ENCODE measurements at places on chromosomes 4 and X.

GRCh38 chr4:120680647-120681228, 241.8 kb downstream of the PRDM5 start:
- DNase-seq = no peak

- DNase-seq = no peak
Measured at GRCh38 chr4:84673475-84674240, 90.7 kb downstream of the CDS1 start.

- DNase-seq = no peak
Measured at GRCh38 chrX:16924631-16925480, 21.6 kb upstream of the REPS2 start.

GRCh38 chr4:112736718-112737135, 99.8 kb downstream of the LARP7 start:
- no peak for DNase-seq

DNA sequence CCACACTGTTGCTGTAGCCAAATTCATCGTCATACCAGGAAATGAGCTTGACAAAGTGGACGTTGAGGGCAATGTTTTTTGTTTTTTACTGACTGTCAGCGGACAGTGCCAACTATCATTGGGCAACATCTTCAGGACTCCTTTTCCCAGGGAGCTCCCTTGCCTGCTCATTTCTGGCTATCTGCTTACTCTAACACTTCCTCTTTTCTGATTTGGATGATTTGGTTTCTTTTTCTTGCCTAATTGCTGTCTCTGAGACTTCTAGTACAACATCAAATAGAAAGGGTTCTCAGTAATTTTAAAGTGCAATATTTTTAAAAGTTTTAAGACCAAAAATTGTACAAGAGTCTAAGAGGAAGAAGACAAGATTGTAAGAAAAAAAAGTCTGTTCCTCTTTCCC, 92.0 kb upstream of the KLHL4 start:
- no peak for DNase-seq

GRCh38 chr4:6192245-6192644, 8.1 kb downstream of the JAKMIP1 start:
- DNase-seq = no peak

GRCh38 chrX:14235004-14235403, 205.3 kb upstream of the GEMIN8 start:
- DNase-seq = no peak

DNA sequence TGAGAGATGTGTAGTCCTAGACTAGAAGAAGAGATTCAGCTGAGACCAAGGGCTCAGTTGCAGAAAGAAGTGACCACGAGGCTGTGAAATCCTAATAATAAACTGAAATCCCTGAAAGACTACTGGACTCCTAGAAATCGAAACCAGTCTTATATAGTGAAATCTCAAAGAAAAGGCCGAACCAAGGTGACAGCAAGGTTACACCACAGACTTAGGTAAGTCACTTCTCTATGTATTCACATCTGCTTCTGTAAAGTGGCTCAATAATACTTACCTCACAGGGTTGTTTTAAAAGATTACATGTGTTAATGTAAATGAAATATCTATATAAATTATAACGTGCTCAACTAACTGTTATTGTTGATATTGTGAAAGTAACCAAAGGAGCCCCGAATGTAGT, 60.3 kb downstream of the ARSJ start:
- no peak for DNase-seq

DNA sequence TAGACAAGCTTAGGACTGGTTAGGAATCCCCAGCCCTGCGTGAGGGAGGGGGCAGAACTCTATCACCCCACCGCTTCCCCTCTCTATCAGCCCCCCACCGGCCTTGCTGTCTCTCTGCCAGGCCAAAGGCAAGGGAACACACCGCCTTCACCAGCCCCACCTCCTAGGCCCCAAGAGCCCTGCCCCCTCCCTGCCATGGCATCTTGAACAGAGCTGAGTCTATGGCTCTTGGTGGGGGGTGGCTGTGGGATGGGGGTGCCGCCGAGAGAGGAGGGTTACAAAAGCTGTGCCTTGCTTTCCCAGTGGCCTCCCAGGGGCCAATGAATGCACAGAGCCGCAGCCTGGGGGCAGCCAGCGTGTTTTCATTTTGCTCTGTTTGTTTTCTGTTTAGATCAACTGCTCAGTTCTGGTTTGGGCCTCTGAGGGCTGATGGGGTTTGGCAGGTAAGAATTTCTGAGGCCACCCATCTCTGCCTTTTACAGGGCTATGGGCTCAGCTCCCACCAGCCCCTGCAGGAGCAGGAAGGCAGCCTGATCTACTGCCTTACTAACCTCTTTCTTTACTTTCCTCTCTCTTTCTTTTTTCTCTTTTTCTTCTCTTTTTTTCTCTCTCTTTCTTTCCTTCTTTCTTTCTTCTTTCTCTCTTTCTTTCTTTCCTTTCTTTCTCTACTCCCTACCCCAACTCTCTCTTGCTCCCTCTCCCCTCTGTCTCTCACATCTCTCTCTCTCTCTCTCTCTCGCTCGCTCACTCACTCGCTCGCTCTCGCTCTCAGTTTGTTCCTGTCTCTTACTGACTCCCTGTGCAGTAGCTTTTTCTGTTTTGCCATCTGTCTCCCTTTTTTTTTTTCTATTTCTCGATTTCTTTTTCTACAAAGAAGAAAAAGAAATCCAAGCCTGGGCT, 128.3 kb downstream of the PJA1 start:
- no peak for DNase-seq

GRCh38 chr4:78529569-78530209, 21.9 kb upstream of the ANXA3 start:
- DNase-seq = no peak

GRCh38 chr4:125741825-125742452, 427.2 kb downstream of the FAT4 start:
- no peak for DNase-seq

GRCh38 chr4:77022560-77023179, 53.1 kb downstream of the CCNI start:
- no peak for DNase-seq

Measured in NCI-H187 (cell line).